ENCODE measurements at places on chromosomes 3 and 15.

DNA sequence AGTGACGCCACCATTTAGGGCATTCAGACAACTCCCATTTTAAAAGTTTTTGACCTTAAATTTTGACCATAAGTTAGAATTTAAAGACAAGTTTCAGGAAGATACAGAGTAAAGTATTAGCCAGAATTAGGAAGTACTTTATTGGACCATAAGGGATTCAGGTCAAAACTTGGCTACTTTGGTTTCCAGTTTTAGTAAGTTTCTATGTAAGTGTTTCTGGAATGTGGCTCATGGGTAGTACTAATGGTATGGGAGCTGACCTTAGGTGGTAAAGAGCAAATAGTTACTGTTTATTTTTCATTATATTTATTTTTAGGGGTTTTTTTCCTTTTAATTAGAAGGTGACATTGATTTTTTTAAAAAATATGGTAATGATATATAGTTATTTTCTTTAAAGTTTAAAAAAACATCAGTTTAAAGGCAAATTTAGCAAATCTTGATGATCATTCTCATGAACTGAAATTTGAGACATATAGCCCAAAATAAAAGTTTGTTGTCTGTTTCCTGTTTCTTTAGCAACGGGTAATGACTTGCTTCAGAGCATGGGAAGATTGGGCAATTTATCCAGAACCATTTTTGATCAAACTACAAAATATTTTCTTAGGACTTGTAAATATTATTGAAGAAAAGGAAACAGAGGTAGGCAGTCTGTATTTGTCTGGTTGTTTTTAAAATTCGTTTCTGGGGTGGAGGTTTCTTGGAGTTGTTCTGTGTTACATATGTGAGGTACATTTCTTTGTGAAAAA, 34.3 kb downstream of the U2SURP start:
- peak; percentile 12 for DNase-seq

GRCh38 chr3:48845170-48845569, 2.5 kb downstream of the PRKAR2A start:
- no peak for DNase-seq

GRCh38 chr3:101611023-101611422, 37.0 kb downstream of the PCNP start:
- DNase-seq, result no peak

- DNase-seq, result no peak
Observed at GRCh38 chr3:110620118-110620517, 451.5 kb upstream of the NECTIN3 start.

DNA sequence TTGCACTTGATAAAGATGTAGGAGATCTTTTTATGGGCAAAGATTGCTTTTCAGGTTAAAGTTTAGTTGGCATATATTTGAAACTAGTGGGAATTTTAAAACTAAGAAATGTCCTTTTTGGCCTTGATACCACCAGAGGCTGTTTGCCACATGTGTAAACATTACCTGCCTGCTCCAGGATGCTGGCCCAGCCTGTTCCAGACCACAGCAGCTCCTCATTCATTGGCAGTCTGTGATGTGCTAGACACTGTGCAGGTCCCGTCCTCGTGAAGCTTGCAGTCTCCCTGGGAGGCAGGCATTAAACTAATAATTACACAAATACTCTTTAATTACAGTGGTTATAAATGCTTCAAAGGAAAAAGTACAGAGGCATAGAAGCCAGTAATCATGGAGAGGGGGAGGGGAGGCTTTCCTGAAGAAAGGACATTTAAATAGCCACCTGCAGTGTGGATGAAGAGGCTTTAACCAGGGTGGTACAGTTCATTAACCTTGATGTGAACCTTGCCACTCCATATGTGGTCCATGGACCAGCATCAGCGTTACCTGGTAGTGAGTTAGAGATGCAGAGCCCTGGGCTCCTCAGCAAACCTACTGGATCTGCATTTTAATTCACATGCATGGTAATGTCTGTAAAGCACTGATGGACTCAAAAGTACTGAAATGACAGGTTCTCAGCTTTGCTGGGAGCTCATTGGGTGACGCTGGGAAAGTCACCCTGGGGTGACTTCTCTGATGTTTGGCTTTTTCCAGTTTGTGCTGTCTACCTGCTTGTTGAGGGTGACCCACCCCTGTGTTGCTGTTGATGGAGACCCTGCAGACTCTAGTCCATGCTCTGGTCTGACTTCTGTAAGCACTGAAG, 5.3 kb downstream of the ZNF710 start:
- DNase-seq, result no peak

GRCh38 chr15:77981281-77982126, 96.0 kb downstream of the TBC1D2B start:
- DNase-seq, result no peak

GRCh38 chr3:72191209-72191960, 406.4 kb upstream of the PROK2 start:
- DNase-seq, result no peak

GRCh38 chr15:38029736-38030135, 95.3 kb downstream of the TMCO5A start:
- no peak for DNase-seq

DNA sequence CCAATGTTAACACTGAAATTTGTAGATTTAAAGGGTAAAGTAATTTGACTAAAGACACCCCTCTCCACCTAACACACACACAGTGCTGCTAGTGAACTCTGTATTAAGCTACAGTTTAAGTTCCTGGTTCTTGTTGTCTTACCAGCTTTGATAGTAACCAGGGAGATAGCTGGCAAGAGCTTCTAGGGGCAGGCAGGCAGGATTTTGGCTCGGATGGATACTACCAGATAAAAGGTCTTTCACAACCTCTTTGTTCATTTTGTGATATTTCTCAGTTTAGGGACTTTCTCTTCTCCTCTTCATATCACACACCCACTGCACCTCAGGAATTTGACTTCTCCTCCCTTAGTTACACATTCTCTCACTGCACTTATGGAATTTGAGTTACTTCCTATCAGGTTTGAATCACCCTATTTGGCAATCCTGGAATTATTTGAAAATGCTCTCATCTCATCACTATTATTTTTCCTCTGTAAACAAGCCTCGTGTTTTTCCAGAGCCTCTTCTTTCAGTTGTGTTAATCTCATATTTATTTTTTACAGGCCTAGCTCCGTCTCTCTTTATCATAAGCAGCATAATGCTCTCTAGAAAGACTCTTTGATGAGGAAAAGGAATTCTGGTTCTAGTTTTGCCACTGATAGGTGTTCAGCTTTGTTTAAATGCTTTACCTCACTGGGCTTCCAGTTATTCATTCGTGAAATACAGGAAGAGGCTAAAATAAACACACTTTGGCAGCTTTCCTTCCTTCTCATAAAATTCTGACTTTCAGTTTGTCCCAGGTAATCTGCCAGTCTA, 23.0 kb upstream of the CLDN1 start:
- peak; percentile 11 for DNase-seq

- no peak for DNase-seq
Observed at GRCh38 chr15:41928100-41928499, 34.2 kb upstream of the SPTBN5 start.

DNA sequence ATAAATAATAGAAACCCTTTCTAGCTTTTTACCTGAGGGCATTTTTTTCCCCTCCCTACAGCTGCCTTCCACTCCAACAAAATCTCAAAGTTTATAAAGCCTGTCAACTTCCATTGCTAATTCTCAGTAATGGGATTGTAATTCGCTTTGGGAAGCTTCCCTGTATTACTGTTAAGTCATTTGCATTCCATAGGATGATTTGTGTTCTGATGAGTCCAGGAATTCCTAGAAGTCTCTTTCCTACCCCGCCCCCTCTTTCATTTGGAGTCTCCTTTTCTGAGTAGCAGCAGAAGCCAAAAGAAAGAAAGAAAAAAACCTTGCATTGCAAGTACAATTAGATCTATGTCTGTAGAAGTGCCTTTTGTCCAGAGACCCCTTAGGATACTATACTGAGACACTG, 1033.3 kb downstream of the IGSF11 start:
- DNase-seq, result peak; percentile 35

Measured in muscle of leg (tissue), 16 donors.